ENCODE measurements at places on chromosomes 5 and 9.
A peak's percentile ranks its signal among the peaks of the same experiment; 100 is the strongest.

GRCh38 chr5:72179028-72179815, 71.9 kb downstream of the MAP1B start:
- DNase-seq = no peak

DNA sequence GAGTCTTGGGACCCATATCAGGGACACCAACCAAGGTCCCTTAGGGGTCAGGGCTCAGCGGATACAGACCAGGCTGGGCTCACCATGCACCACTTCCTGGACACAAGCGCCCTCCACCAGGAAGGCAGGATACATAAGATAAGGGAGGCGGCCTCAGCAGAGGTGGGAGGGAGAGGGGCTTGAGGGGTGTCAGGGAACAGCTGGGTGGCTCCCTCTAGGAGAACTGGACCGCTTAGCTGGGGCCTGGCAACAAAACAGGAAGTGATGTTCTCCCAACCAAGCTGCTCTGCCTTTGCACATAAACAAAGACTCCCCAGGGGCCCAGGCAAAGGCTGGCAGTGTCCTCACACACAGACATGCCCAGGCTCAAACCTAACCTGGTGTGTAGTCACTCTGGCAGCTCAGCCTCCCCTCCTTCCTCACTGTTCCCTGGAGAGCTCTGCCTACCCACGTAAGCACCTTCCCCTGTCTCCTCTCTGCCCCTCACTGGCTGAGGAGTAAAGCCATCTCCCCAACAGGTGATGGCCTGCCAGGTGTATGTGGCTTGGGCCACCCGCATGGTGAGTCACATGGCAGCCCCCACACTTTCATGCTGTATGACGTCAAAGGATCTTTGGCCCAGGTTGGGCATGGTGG, 5.8 kb upstream of the BICD2 start:
- DNase-seq = no peak

DNA sequence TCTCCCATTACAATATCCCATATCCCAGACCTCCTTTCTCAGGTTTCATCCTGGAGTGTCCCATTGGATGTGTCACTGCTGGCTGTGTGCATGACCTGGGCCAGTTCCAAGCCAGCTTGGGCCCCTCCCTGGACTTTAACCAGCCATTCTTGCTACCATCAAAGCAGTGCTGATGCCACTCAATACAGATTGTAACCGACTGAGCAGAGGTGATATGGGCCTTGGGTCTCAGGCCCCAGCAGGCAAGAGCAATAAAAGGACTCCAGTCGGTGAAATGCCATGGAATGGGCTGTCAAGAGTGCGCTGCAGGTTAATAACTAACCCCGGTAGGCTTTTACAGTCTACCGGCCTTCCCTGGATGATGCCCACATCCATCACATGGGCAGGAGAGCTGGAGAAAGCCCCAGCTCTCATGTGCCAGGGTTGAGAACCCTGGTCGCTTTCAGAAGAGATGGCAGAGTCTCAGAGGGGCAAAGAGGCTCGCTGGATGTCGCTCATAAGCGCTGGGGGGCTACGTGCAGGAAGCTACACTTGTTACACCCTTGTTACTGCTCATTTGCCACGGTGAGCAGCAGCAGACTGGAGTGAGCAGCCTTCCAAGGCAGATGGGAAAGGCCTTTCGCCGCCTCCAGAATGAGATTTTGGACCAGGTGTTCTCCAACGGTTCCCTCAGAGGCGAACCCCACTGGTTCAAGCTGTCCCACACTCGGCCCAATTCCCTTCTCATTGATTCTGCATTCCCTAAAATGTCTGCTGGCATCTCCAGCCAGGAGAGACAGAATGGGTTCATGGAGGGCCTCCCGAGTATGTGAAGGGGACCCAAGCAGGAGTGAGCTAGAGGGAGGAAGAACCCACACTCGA, 13.2 kb downstream of the EPB41L4B start:
- no peak for DNase-seq

DNA sequence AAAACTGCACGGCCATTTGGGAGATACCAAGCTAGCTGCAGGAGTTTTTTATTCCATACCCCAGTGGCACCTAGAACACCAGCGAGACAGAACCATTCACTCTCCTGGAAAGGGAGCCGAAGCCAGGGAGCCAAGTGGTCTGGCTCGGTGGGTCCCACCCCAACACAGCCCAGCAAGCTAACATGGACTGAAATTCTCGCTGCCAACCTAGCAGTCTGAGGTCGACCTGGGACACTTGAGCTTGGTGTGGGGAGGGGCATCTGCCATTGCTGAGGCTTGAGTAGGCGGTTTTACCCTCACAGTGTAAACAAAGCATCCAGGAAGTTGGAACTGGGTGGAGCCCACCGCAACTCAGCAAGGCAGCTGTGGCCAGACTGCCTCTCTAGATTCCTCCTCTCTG, 108.9 kb upstream of the CHD1 start:
- DNase-seq = peak; percentile 71

GRCh38 chr5:159353661-159354252, 23.5 kb upstream of the IL12B start:
- DNase-seq = no peak

GRCh38 chr5:197892-198489, 6.7 kb downstream of the LRRC14B start:
- DNase-seq = no peak

GRCh38 chr9:21872696-21873095, 70.3 kb downstream of the MTAP start:
- no peak for DNase-seq

Data from CD4-positive, alpha-beta T cell treated with Interleukin-1 beta for 1 hour (primary cell).